Aorta (tissue), 5 donors: ENCODE measurements at places on chromosomes 2 and 18. TPM values are rescaled to one million over a fixed set of nuclear protein-coding genes. Genes with fewer than 3 reads are reported as not detected.

- DNase-seq: no peak
- H3K27ac ChIP-seq: no peak overlapping the region
- H3K4me1 ChIP-seq: no peaks in the 10 kb centered on the region
- H3K27me3 ChIP-seq: no peaks in the 10 kb centered on the region
- H3K36me3 ChIP-seq: peaks cover 9% of the 10 kb centered on the region
- no peak overlapping the region for H3K4me3 ChIP-seq
These were observed 22.6 kb downstream of the PRKRA start for GRCh38 chr2:178428396-178428806.

GRCh38 chr2:197191177-197191939 is 119.2 kb downstream of the ANKRD44 start:
- no peaks in the 10 kb centered on the region for H3K36me3 ChIP-seq
- no peaks in the 10 kb centered on the region for H3K27me3 ChIP-seq
- no peak for DNase-seq
- H3K27ac ChIP-seq: no peak overlapping the region

The WNT10A gene
- not detected for total RNA-seq

- no peaks in the 10 kb centered on the region for H3K27me3 ChIP-seq
- peak; percentile 69 for DNase-seq
- no peak within 1 kb of the TSS for H3K27ac ChIP-seq
- H3K4me1 ChIP-seq: no peaks in the 10 kb centered on the region
- no peaks in the 10 kb centered on the region for H3K36me3 ChIP-seq
These were observed at the start of gene ARL4C for GRCh38 chr2:234496835-234497593. ARL4C (minus strand) TSS chr2:234497081; CDS start chr2:234496586, 495 bp downstream.

DNA sequence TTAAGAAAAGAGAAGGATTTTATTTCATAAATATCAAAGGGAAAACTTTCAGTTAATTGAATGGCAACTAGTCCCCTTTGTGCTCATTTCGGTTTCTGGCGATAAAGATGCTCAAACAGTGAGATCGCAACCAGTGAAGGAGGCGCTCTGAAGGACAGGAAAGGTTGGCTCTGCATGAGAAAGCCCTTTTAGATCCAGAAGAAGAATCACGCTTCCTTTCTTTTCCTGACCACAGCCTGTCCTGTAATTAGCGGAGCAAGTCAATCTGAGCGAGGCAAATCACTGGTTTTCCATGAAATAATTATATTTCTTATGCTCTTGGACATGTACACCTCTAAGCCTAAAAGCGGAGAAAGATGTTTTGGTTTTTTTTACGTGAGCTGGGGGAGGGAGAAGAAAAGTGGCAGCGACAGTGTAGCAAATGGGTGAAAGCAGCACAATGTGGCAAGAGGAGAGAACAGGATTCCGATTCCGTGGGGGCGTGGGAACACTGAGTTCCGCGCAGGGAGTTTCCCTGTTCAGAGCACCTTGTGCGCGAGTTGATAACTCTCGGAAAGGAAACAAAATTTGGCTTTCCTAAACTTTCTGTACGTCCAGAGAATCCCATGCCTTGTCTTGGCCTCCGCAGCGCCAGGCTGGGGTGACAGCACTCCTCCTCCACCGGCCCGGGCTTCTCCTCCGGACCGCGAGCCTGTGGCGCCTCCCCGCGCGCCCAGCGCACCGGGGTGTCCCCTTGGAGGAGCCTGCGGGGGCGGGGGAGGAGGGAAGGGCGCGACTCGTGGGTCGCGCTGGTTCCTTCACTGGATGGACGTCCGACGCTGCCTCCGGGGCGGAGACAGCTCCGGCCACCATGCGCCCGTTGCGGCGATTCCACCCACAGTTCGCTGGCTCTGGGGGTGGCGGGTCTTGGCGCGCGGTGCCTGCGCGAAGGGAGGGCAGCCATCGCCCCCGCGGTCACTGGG is 620 bp upstream of the SLC9A2 start:
- no peaks in the 10 kb centered on the region for H3K4me1 ChIP-seq
- H3K36me3 ChIP-seq: no peaks in the 10 kb centered on the region
- H3K27me3 ChIP-seq: no peaks in the 10 kb centered on the region
- peak overlapping the region; percentile 11 for H3K4me3 ChIP-seq
- H3K27ac ChIP-seq: no peak overlapping the region

GRCh38 chr2:105252271-105252670 is 10.7 kb downstream of the GPR45 start:
- H3K36me3 ChIP-seq: no peaks in the 10 kb centered on the region
- no peaks in the 10 kb centered on the region for H3K4me1 ChIP-seq
- H3K4me3 ChIP-seq: no peak overlapping the region
- no peak overlapping the region for H3K27ac ChIP-seq
- no peak for DNase-seq
